ENCODE measurements at places on chromosomes 5 and 9. TPM values are rescaled to one million over a fixed set of nuclear protein-coding genes. Genes with fewer than 3 reads are reported as not detected.

The LEAP2 gene
- 0.35 TPM for total RNA-seq

The FAM174A gene
- total RNA-seq: 12.9 TPM

The SAXO1 gene
- not detected for total RNA-seq

The EXD3 gene
- 29.2 TPM for total RNA-seq

The DBH gene
- not detected for total RNA-seq

The IL4 gene
- not detected for total RNA-seq

The NR4A3 gene
- total RNA-seq: 0.07 TPM

The FBLL1 gene
- not detected for total RNA-seq

The INSL6 gene
- not detected for total RNA-seq

The PIP5K1B gene
- not detected for total RNA-seq

The SKP2 gene
- total RNA-seq: 44.3 TPM

The ROPN1L gene
- total RNA-seq: 1.1 TPM

The ADAMTS19 gene
- 0.72 TPM for total RNA-seq

The FABP6 gene
- total RNA-seq: not detected

The NNT gene
- total RNA-seq: 36.5 TPM

DNA sequence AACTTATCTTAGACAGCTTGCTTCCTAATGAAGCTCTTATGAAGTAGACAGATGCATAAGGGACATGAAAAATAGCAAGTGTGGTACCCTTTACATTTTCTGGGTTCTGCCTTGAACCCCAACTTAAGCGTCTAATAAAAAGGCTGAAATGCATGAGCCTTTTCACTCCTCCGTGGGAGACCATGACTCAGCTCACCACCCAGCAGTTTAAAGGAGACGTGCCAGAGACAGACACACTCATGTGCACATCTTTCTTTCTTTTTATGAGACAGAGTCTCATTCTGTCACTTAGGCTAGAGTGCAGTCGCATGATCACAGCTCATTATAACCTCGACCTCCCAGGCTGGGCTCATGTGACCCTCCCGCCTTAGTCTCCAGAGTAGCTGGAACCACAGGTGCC is 22.3 kb downstream of the CTXN3 start:
- no peak for DNase-seq

GRCh38 chr9:33024126-33024965 is 727 bp upstream of the DNAJA1 start:
- DNase-seq: no peak

- DNase-seq: peak; percentile 15
These were observed 69.9 kb upstream of the PLPP1 start for GRCh38 chr5:55604611-55605067.

GRCh38 chr9:114015607-114016006 is 62.5 kb downstream of the AMBP start:
- DNase-seq: no peak

GRCh38 chr5:169433221-169433651 is 132.3 kb upstream of the SLIT3 start:
- DNase-seq: no peak

- DNase-seq: peak; percentile 47
These were observed 485.8 kb downstream of the NTRK2 start for GRCh38 chr9:85155352-85155751.

GRCh38 chr5:75265731-75266130 is 29.1 kb upstream of the ANKRD31 start:
- peak; percentile 32 for DNase-seq

- no peak for DNase-seq
These were observed 16.7 kb upstream of the HSD17B4 start for GRCh38 chr5:119435436-119436132.

- no peak for DNase-seq
These were observed 217.1 kb downstream of the PIK3R1 start for GRCh38 chr5:68432682-68433081.

DNA sequence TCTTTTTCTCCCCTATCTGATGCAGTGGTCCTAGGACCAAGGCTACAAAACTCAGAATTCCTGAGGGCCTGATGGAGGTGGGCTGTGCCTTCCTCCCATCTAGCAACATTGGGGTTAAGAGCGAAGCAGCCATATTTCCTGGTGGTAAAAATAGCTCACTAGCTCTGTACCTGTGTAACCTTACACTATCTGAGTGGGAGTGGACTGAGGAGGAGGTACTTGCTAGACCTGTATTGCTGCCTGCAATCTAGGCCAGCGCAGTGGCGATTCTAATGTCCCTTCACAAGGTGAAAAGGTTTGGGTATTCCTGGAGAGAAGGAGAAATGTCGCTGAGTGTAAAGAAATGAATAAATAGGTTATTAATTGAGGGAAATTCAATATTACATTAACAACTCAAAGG is 80.2 kb upstream of the LIFR start:
- DNase-seq: no peak

DNA sequence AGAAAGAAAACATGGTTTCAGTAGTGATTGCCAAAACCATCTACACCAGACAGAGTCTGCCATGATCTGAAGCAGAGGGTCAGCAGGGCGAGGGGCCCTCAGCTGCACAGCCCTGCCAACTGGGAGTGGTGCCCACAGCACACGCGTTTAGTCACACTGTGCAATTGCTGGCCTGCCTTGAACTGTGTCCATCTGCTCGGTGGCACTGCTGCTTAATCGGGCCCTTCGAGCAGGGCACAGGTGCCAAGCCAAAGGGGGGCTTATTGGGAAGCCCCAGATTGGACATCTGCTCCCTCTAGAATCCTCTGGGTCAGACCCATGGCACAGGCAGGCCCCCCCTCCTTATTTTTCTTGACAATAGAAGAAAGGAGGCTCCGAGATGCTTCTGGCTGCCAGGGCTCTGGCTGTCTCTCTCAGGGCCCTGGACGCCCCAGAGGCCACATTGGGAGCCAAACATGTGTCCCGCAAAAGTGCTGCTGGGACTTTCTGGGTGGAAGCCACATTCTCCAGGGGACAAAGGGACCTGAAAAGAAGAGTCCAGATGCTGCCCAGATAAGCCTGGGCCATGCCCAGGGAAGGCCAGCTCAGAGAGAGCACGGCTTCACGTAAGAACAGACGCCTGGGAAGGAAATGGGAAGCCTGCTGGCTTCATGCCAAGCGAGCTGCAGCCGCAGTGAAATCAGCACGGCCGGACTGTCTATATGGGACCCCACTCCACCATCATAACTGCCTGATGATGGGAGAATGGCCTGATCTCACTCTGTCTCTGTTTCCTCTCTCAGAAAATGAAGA is 349.2 kb downstream of the GADD45G start:
- no peak for DNase-seq

DNA sequence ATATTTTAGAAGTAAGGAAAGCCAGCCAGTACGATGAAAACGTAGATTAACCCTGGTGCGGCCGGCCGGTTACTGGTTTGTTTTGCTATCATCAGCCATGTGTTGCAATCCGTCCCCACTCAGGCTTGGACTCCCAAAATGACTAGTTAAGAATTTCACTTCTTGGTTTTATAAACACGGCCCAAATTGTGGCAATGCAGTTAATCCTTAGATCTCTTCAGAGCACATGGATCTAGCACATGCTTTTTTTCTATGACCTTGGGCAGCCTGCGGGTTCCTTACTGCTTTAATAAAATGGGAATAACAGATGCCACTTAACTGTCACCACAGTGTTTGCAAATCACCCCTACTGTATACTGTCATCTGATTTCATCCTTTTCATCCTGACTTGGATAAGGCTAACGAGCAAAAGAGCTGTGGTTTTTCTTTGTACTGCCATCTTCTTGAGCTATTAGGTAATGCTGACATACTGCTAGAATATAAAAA is 1.5 kb downstream of the NDFIP1 start:
- DNase-seq: no peak

- no peak for DNase-seq
These were observed 234.4 kb upstream of the DAPK1 start for GRCh38 chr9:87263291-87263690.

GRCh38 chr5:165224366-165225045 is 1719.1 kb downstream of the MAT2B start:
- DNase-seq: no peak

- no peak for DNase-seq
These were observed 15.8 kb upstream of the PSAT1 start for GRCh38 chr9:78280982-78281668.

DNA sequence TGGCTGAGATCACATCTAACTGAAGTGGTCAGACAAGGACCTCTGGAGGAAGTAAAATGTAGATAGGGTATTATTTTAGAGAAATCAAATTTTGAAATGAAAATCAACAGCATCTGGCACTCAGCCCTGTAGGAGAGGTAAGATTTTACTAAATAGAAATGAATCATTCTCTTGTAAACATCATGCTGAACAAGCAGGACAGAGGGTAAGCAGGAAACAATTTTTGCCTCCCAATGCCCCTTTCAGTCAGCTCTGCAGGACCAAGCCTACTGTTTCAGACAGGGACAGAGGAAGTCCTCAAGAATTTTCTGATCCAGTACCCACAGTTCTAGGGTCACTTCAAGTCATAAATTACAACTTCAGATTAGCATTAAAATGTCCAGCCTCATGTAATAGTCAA is 190.1 kb downstream of the ESM1 start:
- DNase-seq: no peak

GRCh38 chr5:16899171-16899570 is 36.9 kb downstream of the MYO10 start:
- no peak for DNase-seq

- DNase-seq: no peak
These were observed 24.4 kb upstream of the SMAD5 start for GRCh38 chr5:136108180-136108611.

GRCh38 chr9:99419070-99419469 is 197.0 kb downstream of the SEC61B start:
- no peak for DNase-seq

DNA sequence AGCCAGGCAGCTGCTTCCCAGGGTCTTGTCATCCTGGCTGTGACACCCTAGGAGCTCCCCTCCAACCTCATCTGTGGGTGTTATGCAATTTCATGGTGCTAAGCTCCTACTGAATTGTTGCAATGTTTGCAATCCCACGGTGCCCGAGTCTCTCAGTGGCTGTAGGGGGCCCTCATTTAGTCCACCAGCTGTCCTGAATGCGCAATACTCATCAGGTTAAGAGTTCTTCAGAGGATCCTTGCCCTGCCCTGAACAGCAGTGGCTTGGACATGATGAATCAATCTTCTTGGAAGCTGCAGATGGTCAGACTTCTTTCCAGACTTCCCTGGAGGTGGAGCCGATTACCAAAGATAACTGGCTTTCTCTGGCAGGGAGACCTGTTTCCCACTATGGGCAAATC is 584.1 kb downstream of the CCDC171 start:
- no peak for DNase-seq

DNA sequence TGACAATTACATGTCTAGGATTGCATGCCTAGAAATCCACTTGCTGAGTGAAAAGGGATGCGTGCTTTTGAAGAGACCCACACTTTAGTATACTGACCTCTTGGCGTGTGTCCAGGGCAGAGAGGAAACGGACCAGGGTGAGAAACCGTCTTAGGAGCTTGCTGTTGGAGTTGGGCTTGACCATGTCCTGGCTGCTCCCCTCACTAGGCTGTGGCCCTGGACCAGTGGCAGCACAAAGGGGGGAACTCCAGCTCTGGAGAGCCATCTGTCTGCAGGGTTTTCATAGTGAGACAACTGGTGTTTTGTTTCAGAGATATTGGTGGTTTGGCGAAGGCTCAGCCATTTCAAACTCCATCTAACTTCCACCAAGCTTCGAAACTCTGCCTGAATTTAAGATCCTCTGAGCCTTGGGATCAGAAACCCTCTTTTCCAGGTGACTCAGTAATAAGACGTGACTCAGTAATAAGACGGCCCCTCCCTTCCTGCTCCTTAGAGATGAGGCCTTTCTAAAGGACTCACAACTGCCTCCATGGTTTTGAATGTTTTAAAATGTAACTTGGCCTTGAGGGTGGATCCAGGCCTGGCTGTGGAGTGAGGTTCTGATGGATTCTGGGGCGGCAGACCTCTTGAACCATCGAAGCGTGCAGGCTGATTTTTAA is 165.8 kb downstream of the MELK start:
- no peak for DNase-seq
